ENCODE measurements at places on chromosomes 13 and 19. TPM values are rescaled to one million over a fixed set of nuclear protein-coding genes. Genes with fewer than 3 reads are reported as not detected.

Gene PRR36
- total RNA-seq, result 1.0 TPM

Gene SLC39A3
- 38.9 TPM for total RNA-seq

Gene OXGR1
- 0.16 TPM for total RNA-seq

Gene JSRP1
- 0.16 TPM for total RNA-seq

Gene TRPC4
- total RNA-seq, result 11.2 TPM

Gene SHISA7
- total RNA-seq, result not detected

Gene AKT2
- 91.8 TPM for total RNA-seq

Gene CERS1
- 0.81 TPM for total RNA-seq

Gene GJB6
- not detected for total RNA-seq

Data from mesangial cell (primary cell).